ENCODE measurements at places on chromosomes 12 and 14. TPM values are rescaled to one million over a fixed set of nuclear protein-coding genes. Genes with fewer than 3 reads are reported as not detected.

RTL1 gene
- total RNA-seq: not detected

TAS2R43 gene
- total RNA-seq: 4.3 TPM

RNF212B gene
- not detected for total RNA-seq

APEX1 gene
- total RNA-seq: 181 TPM

MARCHF9 gene
- 6.1 TPM for total RNA-seq

SIX6 gene
- not detected for total RNA-seq

ENDOU gene
- total RNA-seq: 0.36 TPM

PTPRR gene
- total RNA-seq: 4.2 TPM

EGLN3 gene
- 13.0 TPM for total RNA-seq

TPH2 gene
- 0.14 TPM for total RNA-seq

CCDC38 gene
- total RNA-seq: not detected

OTX2 gene
- not detected for total RNA-seq

SYT1 gene
- total RNA-seq: 20.0 TPM

FITM1 gene
- total RNA-seq: not detected

TMEM30B gene
- total RNA-seq: 0.66 TPM

NAB2 gene
- total RNA-seq: 24.8 TPM

PMCH gene
- total RNA-seq: not detected

PKP2 gene
- 4.2 TPM for total RNA-seq

NDUFB1 gene
- total RNA-seq: 374 TPM

Measured in sigmoid colon (tissue), 7 donors.